ENCODE measurements at places on chromosomes 2 and 18. TPM values are rescaled to one million over a fixed set of nuclear protein-coding genes. Genes with fewer than 3 reads are reported as not detected.

GRCh38 chr2:206859330-206859739, 80.0 kb upstream of the CPO start:
- no peaks in the 10 kb centered on the region for H3K27me3 ChIP-seq
- no peak for DNase-seq
- H3K4me1 ChIP-seq: peaks cover 22% of the 10 kb centered on the region
- no peaks in the 10 kb centered on the region for H3K36me3 ChIP-seq
- no peak overlapping the region for H3K27ac ChIP-seq

TACR1 gene
- not detected for total RNA-seq

DNA sequence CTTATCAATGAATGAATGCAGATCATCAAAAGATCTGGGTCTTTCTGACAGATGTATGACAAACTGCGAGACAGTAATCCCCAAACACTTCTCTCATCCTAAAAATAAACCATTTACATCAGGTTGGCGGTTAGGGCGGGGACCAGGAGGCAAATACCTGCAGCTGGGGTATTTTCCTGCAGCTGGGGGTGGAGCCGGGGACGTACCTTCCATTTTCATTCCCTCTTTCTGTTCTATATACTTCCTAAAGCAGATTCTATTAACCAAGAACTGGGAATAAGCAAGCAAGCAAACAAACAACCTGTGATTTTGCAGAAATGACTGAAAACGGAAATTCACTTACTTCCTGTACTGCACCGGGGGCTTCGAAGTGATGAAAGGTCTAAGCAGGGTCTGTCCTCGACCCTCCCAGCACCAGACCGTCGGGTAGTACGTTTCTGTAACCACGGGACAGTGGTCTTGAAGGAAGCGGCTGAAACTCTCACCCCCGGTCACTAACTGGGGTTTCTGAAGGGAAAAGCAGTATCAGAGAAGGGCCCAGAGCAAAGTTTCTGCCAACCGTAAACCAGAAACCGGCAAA, 1.2 kb downstream of the ABHD3 start:
- H3K4me3 ChIP-seq: peak overlapping the region; percentile 88
- H3K36me3 ChIP-seq: no peaks in the 10 kb centered on the region
- H3K4me1 ChIP-seq: peaks cover 13% of the 10 kb centered on the region
- DNase-seq: no peak
- H3K27ac ChIP-seq: peak overlapping the region; percentile 83

LCT gene
- total RNA-seq: not detected

GRCh38 chr2:152600697-152601096, 116.6 kb downstream of the PRPF40A start:
- no peak overlapping the region for H3K4me3 ChIP-seq
- peaks cover 21% of the 10 kb centered on the region for H3K4me1 ChIP-seq
- peaks cover 3% of the 10 kb centered on the region for H3K36me3 ChIP-seq
- H3K27ac ChIP-seq: peak overlapping the region; percentile 42
- no peaks in the 10 kb centered on the region for H3K27me3 ChIP-seq

DNA sequence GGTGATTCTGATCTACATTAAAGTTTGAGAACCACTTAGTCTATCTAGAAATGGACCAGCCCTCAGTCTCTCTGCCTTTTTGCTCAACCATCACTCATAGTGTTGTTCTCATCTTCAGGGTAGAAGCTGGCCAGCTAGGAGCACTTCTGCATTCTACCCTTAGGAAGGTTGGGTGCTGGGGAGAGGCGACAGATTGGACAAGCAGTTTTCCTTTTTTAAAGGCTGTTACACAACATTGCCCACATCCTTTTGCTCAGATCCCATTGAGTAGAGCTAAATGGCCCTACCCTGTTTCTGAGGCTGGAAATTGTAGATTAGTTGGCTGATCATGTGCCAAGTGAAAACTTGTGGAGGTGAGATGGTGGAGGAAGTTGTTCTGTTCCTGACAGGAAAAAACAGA, 35.6 kb downstream of the OSBPL6 start:
- H3K27ac ChIP-seq: no peak overlapping the region
- DNase-seq: no peak
- no peak overlapping the region for H3K4me3 ChIP-seq
- peaks cover 14% of the 10 kb centered on the region for H3K4me1 ChIP-seq

TMEM87B gene
- 19.8 TPM for total RNA-seq

DNA sequence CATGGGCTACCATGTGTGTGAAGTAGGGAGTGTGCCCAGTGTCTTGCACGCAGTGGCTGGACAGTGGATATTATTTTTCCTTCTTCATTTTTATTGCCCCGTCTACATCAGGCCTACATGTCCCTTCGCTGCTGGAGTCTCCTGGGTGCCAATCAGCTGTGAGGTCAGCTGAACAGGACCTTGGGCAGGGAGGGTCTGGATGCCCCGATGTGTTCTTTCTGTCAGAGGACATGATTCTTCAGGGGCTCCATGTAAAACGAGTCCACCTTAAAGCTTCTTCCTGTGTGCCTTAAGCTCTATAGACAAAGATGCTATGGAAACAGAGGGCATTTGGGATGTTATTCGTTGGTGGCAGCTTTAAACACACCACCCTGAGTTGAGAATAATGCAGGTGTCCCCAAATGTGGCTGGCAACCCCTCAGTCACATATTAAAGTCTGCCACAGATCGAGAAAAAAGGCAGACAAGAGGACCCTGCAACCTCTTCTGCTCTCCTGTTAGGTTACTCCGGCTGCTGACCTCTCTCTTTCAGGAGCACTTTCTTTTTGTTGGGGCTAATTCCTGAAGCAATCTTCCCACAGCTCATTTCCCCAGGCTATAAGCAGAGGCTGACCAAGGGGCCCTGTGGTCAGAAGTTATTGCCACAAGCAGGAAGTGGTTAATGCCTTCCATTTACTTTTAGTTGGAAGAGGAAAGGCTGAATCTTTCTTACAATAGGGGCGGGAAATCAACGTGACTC, 20.0 kb downstream of the GREB1 start:
- peaks cover 6% of the 10 kb centered on the region for H3K4me1 ChIP-seq
- H3K4me3 ChIP-seq: no peak overlapping the region
- H3K27me3 ChIP-seq: peaks cover 32% of the 10 kb centered on the region
- H3K27ac ChIP-seq: no peak overlapping the region
- H3K36me3 ChIP-seq: peaks cover 5% of the 10 kb centered on the region
- no peak for DNase-seq

GRCh38 chr2:219619235-219619634, 8.2 kb upstream of the SLC4A3 start:
- no peak overlapping the region for H3K4me3 ChIP-seq
- H3K36me3 ChIP-seq: peaks cover 11% of the 10 kb centered on the region
- no peak for DNase-seq
- peaks cover 4% of the 10 kb centered on the region for H3K27me3 ChIP-seq

ZNF385B gene
- 0.25 TPM for total RNA-seq

- H3K4me1 ChIP-seq: no peaks in the 10 kb centered on the region
- no peak for DNase-seq
- H3K27ac ChIP-seq: no peak overlapping the region
- H3K27me3 ChIP-seq: no peaks in the 10 kb centered on the region
Observed at GRCh38 chr2:186780701-186781316, 68.2 kb downstream of the ZSWIM2 start.

- peak overlapping the region; percentile 22 for H3K27ac ChIP-seq
- peaks cover 11% of the 10 kb centered on the region for H3K36me3 ChIP-seq
- H3K4me3 ChIP-seq: no peak overlapping the region
- H3K27me3 ChIP-seq: no peaks in the 10 kb centered on the region
- H3K4me1 ChIP-seq: peaks cover 37% of the 10 kb centered on the region
- DNase-seq: no peak
Observed at GRCh38 chr2:120802867-120803484, 67.3 kb downstream of the GLI2 start.

- H3K4me1 ChIP-seq: peaks cover 13% of the 10 kb centered on the region
- no peak for DNase-seq
- no peaks in the 10 kb centered on the region for H3K36me3 ChIP-seq
- no peak overlapping the region for H3K27ac ChIP-seq
- no peak overlapping the region for H3K4me3 ChIP-seq
Observed at GRCh38 chr2:29923110-29923721, 1.8 kb upstream of the ALK start.

CCDC148 gene
- total RNA-seq: 0.52 TPM

AKAIN1 gene
- not detected for total RNA-seq

Measured in chondrocyte (in vitro differentiated cells).